Activated CD4-positive, alpha-beta memory T cell treated with anti-CD3 and anti-CD28 coated beads for 36 hours (primary cell): ENCODE measurements at places on chromosomes 3 and 15. TPM values are rescaled to one million over a fixed set of nuclear protein-coding genes. Genes with fewer than 3 reads are reported as not detected.

DNA sequence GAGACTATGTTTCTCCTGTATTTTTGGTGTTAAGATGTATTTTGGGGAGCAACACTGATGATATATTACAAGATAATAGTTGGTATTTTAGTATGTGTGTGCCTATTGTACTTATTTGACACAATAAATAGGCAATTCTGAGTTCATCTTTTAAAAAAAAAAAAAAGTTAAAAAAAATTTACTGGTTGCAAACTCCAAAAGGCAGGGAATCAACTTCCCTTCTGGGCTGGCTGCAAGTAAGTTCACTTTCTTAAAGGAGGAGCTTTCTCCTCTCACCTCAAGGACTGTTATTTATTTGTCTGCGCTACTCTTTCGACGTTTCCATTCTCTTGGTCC lies 335 bp upstream of the VPS8 start:
- no peak for DNase-seq

The BNC1 gene
- total RNA-seq, result not detected

The PFN2 gene
- total RNA-seq, result 2.9 TPM

- no peak for DNase-seq
These were observed 103.7 kb downstream of the IQSEC1 start for GRCh38 chr3:12969486-12969885.

The CCNL1 gene
- 150 TPM for total RNA-seq

DNA sequence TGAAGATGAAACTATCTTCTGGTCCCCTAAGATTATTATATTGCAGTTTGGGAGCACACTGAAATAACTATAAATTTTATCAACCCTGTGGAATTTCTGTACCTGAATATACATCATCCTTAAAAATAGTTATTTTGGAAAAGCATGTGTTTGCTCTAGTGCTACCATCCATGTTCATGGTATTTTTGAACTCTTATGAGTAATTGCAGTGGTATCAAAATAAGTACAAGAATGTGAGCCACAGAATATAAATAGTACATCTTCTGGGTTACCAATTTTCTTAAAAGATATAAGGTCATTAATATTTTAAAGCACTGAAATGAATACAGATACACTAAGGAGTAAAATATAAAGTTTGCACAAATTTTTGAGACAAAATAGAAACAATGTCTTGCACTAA lies 206.5 kb downstream of the CBLB start:
- DNase-seq, result no peak

The CA12 gene
- total RNA-seq, result 0.07 TPM

DNA sequence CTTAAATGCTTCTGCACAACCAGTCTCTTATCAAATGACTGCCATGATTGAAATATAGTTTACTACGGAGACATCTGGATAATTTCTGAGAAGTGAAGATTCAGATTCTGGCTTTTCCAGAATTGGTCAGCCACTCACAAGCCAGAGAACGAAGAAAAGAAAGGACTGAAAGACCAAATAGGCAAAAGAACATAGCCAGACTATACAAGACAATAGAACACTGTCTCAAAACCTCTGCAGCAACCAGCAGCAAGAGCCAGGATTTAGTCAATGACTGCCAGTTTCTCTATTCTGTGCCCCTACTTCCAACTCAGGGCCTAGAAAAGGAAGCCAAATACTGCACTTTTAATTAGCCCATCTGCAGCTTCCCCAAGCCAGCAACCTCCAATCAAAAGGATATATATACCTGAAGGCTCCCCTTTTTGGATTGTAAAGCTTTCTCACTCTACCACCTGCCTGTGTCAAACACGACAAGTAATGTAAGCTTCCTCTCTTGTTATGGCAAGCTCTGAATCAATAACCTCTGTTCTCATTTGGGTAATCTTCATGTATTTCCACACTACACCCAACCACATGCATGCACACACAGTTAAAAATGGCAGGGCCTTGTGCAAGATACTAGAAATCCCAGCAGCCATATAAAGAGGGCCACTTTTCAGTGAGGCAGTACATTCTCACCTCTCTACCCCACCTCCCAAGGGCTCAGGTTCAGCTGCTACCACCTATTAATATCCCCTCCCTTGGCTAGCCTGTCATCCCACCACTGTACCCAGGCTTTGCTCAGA lies 97.1 kb downstream of the ERC2 start:
- no peak for DNase-seq

The SACM1L gene
- total RNA-seq, result 64.3 TPM

GRCh38 chr15:92612891-92613290 lies 42.7 kb downstream of the FAM174B start:
- DNase-seq, result no peak

The POLQ gene
- total RNA-seq, result 25.1 TPM

The XCR1 gene
- 0.05 TPM for total RNA-seq

The SLC35G2 gene
- total RNA-seq, result 2.1 TPM

DNA sequence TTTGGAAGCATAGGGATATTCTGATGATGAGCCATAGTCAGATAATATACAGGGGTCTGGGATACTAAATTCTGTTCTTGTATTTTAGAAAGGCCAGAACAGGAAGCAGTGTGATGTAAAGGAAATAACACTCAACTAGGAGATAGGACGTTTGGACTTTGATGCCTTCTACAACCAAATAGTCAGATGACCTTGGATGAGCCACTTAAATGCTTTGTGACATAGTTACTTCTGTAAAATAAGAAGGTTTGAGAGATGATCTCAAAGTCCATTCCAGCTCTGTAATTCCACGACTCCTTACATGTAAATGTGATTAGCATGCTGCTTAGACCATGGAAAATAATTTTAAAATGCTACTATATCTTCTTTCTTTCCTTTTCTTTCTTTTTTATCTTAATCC lies 29.5 kb upstream of the CCDC54 start:
- DNase-seq, result no peak

The HYKK gene
- total RNA-seq, result 2.7 TPM

DNA sequence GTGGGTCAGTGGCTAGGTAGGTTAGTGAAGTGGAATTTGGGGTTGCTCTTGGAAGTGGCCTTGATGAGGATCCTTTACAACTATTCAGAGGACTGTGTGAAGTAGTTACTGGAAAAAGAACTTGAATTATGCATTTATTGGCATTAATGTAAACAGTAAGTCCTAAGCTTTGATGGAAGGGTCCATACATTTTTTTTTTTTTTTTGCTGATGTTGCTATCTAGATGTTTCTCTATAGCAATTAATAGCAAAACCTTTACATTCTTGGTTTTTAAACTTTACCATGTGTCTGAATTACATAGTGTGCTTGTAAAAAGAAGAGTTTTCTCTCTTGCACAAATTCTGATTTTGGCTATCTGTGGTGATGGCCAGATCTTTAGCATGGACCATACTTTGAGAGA lies 9.5 kb downstream of the ZNF621 start:
- no peak for DNase-seq

The ZDHHC19 gene
- total RNA-seq, result 0.36 TPM
